ENCODE measurements at places on chromosomes 6 and 20. TPM values are rescaled to one million over a fixed set of nuclear protein-coding genes. Genes with fewer than 3 reads are reported as not detected.
A peak's percentile ranks its signal among the peaks of the same experiment; 100 is the strongest.

DNA sequence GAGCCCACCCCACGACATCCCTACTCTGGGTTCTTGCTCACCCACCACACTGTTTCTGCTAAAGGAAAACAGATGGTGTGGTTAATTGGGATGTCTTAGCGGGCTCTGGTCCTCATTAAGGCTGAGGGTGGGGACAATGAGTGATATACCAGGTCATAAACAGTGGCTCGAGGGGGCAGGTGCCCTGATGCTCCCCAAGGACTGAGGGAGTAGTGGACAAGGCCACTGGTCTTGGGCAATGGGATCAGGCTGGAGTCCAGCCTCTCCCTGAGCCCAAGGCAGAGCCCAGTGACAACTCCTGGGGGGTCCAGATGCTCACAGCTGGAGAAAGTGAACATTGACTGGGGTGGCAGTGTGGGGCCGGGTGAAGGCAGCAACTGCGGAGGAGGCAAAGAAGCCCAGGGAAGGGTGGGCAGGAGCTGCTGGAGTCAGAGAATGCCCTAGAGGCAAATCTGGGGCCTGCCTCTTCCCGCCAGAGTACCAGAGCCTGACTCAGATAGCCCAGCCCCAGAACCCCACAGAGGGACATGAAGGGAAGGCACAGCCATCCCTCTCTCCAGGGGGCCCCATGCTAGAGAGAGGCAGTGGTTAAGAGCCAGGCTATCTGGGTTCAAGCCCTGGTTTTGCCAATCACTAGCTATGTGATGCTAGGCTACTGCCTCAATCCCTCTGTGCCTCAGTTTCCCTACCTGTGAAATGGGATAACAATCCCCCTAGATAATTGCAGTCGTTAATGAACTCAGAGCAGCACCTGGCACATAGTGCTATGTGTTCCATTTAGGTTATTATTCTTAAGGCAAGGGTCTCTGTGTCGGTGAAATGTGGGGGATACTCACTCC lies 72.3 kb downstream of the MRPL14 start:
- peak; percentile 22 for DNase-seq

DNA sequence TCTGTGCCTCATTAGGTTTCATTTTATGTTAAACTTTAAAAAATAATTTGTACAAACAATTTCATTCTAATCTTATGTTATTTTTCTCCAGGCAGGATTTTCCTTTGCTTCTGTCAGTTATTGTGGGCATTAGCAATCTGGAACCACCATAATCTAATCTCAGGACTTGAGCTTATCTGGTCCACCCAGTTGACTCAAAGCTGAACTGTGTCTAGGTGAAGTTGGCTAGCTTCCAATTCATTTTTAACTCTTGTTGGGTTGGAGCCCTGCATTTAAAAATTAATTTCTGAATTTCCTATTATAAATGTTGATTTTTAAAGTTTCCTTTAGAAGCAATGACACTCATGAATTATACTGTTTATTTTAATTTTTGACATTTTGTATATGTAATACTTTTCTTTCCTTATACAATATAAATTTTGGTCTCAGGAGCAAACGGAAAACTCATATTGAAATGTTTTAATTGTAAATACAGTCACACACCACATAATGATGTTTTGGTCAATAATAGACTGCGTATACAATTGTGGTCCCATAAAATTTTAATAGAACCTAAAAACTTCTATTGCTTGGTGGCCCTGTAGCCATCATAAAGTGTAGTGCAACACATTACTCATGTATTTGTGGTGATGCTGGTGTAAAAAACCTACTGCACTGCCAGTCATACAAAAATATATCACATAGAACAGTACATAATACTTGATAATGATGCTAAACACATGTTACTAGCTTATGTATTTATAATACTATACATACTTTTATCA lies 121.3 kb downstream of the CLVS2 start:
- DNase-seq = no peak

DNA sequence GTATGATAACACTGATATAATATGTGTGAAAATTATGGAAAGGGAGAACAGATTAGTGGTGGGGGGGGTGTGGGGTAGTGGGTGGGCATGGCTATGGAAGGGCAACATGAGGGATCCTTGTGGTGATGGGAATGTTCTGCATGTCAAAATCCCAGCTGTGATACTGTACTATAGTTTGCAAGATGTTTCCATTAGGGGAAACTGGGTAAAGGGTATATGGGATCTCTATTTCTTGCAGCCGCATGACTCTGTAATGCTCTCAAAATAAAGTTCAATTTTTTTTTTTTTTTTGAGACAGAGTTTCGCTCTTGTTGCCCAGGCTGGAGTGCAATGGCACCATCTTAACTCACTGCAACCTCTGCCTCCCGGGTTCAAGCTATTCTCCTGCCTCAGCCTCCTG lies 14.3 kb downstream of the ZBTB2 start:
- no peak for DNase-seq

DNA sequence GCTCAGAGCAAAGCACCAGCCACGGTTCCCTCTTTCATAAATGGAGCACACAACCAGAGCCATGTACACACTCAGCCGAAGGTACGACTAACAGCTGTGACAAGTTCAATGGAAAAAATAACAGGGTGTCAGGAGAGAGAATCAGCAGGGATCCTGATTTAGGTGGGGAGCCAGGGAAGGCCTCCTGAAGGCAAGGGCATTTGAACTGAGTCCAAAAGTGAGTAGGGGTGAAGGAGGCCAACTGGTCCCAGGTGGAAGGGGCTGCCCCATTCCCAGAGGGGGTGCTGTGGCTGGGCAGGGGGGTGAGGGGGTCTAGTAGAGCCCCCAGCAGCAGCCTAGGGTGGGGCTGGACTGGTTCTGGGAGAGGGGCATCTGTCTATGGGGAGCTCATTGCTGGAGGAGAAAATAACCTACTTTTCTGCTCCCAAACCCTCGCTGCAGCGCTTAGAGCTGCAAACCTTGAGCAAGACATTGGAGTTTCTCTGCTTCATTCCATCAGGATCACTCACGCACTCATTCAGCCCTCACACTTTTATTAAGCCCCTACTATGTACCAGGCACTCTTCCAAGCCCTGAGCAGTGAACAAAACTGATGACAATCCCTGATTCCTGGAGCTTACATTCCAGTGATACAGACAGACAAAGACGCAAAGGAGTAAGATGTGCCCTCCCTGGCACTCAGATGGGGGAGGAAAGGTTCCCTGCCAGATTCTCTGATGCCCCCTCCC lies 113.5 kb downstream of the TOX2 start:
- no peak for DNase-seq

GRCh38 chr6:34315780-34316179 lies 67.0 kb upstream of the SMIM29 start:
- no peak for DNase-seq

DNA sequence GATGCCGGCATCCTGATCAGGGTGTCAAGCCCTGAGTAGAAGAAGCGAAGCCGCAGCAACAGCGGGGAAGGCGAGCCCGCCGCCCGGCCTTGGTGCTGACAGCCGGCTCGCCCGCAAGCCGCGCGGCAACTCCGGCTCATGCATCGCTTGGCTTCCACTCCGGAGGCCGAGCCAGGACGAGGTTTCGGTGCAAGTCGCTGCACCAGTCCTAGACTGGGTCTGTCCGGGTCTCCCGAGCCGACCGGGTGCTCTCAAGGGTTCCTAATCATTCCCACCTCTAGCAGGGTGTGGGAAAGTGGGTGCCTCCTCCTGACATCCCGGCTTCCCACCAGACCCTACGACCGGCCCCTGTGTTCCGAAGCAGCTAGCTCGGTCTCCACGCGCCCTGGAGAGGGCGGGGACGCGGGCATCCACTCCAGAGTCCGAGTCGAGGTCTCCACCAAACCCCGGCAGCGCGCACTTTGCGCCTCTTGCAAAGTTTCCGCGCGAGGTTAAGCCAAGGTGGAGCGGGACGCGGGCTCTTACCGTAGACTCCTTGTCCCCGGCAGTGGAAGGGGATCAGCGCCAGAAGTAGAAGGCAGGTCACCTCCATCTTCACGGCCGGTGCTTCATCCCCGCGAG lies 1.4 kb downstream of the MDGA1 start:
- no peak for DNase-seq

- DNase-seq = no peak
These were observed 394.8 kb downstream of the DHX35 start for GRCh38 chr20:39356908-39357307.

DNA sequence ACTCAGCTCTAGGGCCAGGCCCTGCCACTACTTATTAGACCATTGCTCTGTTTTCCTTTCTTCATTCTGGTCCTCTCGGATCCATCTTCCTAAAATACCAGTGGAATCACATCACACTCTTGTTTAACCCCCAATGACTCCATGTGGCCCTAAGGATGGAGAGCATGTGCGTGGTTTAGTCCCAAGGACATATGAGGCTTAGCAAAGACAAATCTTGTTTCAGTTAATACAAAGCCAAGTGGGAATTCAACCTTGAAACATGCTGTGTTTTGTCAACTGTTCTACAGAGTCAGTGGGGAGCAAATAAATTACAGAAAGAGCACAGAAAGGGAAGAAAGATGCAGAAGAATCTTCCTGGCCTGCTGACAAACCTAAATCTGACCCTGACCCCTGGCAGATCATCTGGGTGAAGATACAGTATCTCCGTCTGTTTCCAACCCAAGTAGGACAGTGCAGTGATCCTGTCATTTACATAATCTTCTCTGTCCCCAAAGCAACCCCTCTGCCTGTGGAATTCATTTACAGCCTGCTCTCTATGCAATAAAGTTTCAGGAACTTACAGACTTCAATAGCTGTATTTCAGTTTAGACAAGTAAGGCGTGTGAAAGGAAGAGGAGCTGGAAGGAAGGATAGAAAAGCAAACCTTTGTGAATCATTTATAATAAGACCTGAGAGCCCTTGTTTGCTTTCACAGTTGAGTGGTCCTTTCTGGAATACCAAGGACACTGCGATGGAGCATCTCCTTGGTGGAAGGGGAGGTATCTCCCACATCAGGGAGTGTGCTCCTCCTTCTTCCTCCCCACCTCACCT lies 144.0 kb downstream of the THBS2 start:
- no peak for DNase-seq

- no peak for DNase-seq
These were observed 3.1 kb upstream of the STX16 start for GRCh38 chr20:58647796-58648501.

GRCh38 chr6:123777563-123777962 lies 26.1 kb upstream of the NKAIN2 start:
- DNase-seq = no peak

DNA sequence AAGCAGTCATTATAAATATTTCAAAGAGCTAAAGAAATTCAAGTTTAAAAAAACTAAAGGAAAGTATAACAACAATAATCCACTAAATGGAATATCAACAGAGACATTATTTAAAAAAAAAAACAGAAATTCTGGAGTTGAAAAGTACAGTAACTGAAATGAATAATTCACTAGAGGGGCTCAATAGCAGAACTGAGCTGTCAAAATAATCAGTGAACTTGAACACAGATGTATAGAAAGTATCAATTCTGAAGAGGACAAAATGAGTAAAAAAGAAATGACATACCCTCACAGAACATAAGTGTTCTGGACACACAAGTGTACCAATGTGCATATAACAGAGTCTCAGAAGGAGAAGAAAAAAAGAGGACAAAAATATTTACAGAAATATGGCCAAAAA lies 191.6 kb upstream of the RUNX2 start:
- DNase-seq = no peak

DNA sequence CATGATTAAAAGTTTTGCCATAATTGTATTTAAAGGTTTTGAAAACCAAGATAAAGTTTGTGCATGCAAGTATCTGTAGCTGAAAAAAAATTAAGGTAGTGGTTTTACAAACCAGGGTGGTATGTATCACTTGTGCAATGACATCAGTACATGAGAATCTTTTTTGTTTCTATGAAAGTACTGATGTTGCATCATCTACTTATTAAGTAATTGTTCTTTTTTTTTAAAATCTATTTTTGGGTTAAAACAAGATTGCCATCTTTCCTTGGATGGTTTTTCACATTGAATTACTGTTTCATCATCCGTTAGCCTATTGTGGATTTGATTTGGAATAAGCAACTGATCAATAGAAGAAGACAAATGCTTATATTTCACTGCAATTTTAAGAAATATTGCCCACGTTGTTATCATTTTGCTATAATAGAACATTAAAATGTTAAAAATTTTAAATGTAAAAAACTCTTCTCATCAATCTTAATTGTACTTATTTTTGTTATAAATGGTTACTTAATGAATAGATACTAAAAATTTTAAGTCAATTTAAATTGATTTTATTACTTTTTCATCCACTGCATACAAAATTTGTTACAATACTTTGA lies 39.8 kb upstream of the TAGAP start:
- no peak for DNase-seq

DNA sequence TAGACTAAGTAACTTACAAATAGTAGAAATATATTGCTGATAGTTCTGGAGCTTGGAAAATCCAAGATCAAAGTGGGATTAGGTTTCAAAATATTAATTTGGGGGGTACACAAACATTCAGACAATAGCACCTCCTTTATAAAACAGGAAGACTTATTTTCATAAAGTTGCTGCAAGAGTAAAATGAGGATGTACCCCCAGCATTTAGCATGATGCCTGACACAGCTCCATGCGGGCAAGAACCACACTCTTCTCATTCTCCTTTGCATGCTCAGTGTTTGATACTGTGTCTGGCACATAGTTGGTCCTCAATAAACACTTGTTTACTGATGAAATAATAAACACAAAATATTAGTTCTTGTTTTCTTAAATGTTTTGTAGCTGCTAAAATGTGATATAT lies 332.9 kb downstream of the TFAP2A start:
- no peak for DNase-seq

GRCh38 chr20:732727-733126 lies 35.6 kb downstream of the SLC52A3 start:
- no peak for DNase-seq

- no peak for DNase-seq
These were observed 409.8 kb upstream of the CITED2 start for GRCh38 chr6:139784222-139784769.

- DNase-seq = no peak
These were observed 423 bp downstream of the KLHDC3 start for GRCh38 chr6:43014434-43014909.

DNA sequence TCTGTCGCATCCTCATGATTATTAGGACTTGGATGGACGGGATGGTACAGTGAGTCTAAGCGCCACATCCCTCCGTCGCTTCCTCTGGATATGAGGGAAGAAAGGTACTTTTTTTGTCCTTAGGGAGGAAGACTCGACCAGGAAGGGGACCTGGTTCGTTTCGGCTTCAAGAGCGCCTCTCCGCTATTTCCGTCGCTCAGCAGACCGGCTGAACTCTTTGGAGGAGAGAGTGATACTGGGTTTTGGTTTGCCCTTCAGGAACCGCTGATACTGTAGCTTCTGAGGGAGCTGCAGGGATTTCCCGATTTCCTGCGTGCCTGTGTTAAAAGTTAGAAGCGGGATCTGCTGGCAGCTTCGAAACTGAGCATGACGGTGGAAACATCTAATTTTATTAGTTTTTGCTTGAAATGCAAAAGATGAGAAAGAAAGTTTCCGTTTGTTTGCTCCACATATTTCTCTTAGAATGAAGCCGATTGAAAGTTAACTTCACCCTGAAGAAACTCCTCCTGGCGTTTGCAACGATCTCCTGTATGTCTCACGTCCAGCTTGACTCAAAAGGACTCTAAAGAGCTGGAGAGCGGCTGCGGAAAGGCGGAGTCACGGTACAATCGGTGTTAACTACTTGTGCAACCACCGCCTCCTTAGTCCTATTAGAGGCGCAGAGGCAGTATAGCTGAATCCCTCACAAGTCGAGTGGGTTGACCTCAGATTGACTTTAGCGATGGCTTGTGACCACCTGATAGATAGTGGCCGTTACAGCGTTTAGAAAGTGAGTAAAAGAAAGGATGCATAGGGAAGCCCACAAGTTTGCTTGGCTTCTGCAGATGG lies 129.4 kb downstream of the TRIM27 start:
- no peak for DNase-seq

The GLO1 gene
- 85.5 TPM for total RNA-seq

The KIF6 gene
- 0.27 TPM for total RNA-seq

The DSTN gene
- 860 TPM for total RNA-seq

The PLTP gene
- total RNA-seq = 118 TPM

The FBXO5 gene
- total RNA-seq = 1.9 TPM

The GMDS gene
- 4.9 TPM for total RNA-seq
